ENCODE measurements at places on chromosomes 11 and 22.

- no peak for DNase-seq
Measured at GRCh38 chr22:28252539-28252938, 333.5 kb upstream of the PITPNB start.

DNA sequence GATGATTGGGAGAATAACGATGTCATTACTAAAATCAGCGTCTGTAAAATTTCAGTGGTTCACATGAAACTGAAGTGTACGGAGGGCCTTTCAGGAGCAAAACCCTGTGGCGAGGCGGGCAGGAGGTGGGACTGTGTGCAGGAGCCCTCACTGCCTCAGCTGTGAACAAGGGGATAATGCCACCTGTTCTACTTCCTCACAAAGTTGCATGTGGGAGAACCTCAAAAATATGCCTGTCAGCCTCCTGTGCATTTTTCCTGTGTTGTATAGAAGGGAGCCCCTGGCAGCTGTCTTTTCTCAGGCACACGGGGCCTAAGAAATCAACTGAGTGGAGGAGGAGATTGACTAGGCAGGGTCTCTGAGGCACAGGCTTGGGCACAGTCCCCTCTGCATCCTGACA is 43.0 kb upstream of the MYO18B start:
- peak; percentile 10 for DNase-seq

DNA sequence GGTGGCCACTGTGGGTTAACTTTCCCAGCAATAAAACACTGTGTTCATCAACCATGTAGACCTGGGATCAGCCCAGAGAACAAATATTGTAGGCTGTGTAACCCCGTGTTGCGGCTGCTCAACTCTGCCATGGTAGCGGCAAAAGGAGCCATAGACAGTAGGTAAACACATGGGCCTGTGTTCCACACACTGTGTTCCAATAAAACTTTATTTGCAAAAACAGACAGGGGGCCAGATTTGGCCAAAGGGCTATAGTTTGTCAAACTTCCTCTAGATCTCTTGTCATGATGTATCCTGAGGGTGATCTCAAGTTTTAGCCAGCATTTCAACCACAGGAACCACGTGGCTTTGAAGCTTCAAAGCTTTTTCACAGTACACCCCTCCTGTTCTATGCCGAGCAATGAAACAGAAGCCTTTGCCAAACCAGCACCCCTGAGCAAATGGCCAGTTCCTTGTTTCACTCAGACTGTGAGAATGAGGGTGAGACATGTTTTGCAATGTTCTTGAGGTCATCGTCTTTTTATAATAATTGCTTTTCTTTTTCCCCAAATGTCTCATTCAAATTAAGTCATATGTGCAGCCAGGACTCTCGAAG is 49.9 kb upstream of the FADD start:
- no peak for DNase-seq

GRCh38 chr11:122808478-122808869 is 29.8 kb upstream of the CRTAM start:
- no peak for DNase-seq

- peak; percentile 1 for DNase-seq
Measured at GRCh38 chr22:21690401-21690801, 24.6 kb downstream of the PPIL2 start.

- DNase-seq = no peak
Measured at GRCh38 chr11:69436041-69436982, 45.2 kb upstream of the LINC01488 start.

GRCh38 chr11:127055236-127055635 is 54.7 kb upstream of the KIRREL3 start:
- DNase-seq = no peak

GRCh38 chr11:70027451-70027850 is 50.7 kb upstream of the ANO1 start:
- DNase-seq = no peak
